Esophagus mucosa (tissue), 1 donor: ENCODE measurements at places on chromosomes 2 and 18.

- peak; percentile 89 for ATAC-seq
These were observed 29.4 kb downstream of the HADHB start for GRCh38 chr2:26274058-26274613.

- no peak for ATAC-seq
These were observed 69.0 kb downstream of the POLR1A start for GRCh38 chr2:86036669-86037138.

GRCh38 chr2:173043476-173043875 lies 32.2 kb upstream of the MAP3K20 start:
- ATAC-seq = peak; percentile 42

GRCh38 chr2:42784204-42784880 lies 8.0 kb downstream of the HAAO start:
- no peak for ATAC-seq

GRCh38 chr2:193272011-193272410 lies 1077.3 kb upstream of the TMEFF2 start:
- ATAC-seq = no peak

- ATAC-seq = no peak
These were observed 102.7 kb downstream of the TWIST2 start for GRCh38 chr2:238950551-238950950.

DNA sequence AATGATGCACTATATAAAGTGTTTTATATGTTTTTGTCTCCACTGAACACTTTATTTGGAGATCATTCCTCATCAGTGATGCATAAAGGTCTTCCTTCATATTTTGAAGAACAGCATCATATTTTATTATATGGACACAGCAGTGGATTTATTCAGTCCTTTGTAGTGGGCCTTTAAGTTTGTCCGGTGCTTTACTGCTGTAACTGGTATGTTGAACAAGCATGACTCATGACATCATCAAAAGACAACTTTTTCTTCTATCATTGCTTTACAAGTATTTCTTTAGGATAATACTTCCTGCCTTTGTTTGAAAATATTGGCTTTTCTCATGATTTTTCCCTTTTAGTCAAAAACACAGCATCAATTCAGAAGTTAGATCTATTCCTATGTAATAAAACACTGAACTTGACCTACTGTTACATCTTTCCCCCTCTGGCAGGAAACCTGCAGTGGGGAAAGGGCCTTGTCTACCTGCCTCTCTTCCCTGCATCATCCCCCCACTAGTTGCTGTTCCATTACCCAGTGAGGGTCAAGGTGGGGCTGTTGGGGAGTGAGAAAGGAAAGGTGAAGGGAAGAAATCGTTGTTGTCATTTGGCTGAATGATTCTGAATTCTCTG lies 241.2 kb downstream of the CYP26B1 start:
- ATAC-seq = no peak

- peak; percentile 66 for ATAC-seq
These were observed 138.6 kb upstream of the ZC3H15 start for GRCh38 chr2:186347472-186347871.

- ATAC-seq = no peak
These were observed 158.3 kb downstream of the EML6 start for GRCh38 chr2:54881759-54882158.

- ATAC-seq = peak; percentile 48
These were observed 47.8 kb downstream of the SLC4A3 start for GRCh38 chr2:219675221-219675620.

GRCh38 chr18:40493316-40493715 lies 1461.7 kb upstream of the PIK3C3 start:
- no peak for ATAC-seq

DNA sequence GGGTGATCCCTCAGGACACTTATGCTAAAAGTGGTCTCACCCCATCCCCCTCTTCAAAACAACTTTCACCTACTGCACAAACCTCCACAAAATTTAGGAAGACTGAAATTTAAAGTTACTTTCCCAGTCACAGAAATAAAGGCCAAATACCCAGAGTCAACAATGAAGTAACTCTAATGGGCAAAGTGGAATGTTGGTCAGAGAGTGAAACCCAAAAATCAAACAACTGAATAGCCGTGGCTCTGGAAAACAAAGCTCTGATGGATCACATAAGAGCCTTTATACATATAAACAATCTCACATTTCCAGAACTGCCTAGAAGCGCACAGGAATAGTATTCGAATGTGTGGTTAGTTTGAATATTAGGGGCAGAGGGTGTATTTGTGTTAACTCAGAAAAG lies 4.7 kb downstream of the ACVR1 start:
- no peak for ATAC-seq

DNA sequence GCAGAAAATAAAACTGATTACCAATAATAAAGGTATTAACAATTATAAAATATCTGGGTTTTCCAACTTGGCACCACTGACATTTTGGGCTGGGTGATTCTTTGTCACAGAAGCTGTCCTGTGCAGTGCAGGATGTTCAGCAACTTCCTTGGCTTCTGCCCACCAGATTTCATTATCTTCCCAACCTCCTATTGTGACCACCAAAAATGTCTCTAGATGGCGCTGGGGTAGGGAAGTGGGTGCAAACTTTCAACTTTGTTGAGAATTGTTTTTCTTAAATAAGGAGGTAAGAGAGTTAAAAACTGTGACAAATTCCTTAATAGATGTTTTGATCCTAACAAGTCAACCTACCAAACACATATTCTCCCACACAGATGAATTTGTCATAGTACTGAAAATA lies 90.1 kb downstream of the GAREM1 start:
- no peak for ATAC-seq

GRCh38 chr2:195471807-195472206 lies 185.2 kb upstream of the SLC39A10 start:
- ATAC-seq = no peak

DNA sequence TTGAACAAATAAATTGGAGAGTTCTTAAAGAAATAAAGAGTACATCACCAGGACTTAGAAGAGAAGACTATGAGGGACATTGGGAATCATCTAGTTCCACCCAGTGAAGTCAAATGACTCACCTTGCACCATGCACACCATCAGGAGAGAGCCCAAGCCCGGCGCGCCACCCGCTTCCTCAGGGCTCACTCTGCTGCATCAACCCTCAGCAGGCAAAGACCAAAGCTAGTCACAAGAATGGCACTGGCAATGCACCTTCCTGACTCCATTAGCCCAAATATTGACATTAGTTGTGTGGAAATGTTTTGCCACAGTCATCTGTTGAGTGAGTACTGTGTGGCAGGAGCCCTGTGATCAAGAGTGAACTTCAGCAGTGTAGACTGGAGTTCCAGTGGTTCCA lies 7.1 kb upstream of the LYPD6B start:
- ATAC-seq = no peak

DNA sequence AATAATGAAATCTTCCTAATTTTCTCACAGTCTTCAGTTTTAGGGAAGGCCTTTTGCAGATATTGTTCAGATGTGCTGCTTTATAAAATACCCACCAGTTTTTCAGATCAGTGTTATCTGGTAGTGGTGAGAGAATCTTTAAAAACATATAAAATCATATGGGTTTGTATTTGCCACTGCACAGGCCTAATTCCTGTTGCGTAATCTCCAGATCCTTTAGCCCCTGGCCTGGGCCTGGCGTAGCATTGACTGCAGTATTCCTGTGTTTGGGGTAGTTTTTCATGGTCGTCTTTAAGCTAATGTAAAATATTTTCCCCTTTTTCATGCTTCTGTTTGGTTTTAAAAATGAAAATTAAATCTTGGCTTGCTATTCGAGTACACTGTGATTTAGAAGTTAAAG lies 43.2 kb downstream of the TSHZ1 start:
- ATAC-seq = no peak

DNA sequence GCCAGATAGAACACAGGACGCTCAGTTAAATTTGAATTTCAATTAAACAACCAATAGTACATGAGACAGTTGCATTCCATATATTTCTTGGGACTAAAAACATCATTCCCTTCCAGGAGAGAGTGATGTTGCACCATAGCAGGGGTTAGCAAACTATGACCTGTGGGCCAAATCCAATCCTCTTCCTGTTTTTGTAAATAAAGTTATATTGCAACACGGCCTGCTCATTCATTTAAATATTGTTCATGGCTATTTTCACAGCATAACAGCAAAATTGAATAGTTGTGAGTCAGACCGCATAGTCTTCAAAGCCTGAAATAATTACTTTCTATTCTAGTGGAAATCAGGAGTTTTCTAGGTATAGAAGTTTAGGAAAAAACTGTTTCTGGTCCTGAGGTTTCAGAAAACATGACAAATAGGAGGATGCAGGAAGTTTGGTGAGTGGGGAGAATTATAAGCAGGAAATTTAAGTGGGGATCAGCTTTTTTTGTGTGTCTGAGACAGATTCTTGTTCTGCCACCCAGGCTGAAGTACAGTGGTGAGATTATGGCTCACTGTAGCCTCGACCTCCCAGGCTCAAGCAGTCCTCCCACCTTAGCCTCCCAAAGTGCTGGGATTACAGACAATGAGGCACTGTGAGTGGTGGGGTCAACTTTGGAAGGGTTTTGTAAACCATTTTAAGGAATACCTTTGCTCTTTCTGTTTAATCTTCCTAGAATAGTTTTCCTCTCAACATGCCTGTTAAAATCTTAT lies 131.5 kb downstream of the SOCS6 start:
- no peak for ATAC-seq

DNA sequence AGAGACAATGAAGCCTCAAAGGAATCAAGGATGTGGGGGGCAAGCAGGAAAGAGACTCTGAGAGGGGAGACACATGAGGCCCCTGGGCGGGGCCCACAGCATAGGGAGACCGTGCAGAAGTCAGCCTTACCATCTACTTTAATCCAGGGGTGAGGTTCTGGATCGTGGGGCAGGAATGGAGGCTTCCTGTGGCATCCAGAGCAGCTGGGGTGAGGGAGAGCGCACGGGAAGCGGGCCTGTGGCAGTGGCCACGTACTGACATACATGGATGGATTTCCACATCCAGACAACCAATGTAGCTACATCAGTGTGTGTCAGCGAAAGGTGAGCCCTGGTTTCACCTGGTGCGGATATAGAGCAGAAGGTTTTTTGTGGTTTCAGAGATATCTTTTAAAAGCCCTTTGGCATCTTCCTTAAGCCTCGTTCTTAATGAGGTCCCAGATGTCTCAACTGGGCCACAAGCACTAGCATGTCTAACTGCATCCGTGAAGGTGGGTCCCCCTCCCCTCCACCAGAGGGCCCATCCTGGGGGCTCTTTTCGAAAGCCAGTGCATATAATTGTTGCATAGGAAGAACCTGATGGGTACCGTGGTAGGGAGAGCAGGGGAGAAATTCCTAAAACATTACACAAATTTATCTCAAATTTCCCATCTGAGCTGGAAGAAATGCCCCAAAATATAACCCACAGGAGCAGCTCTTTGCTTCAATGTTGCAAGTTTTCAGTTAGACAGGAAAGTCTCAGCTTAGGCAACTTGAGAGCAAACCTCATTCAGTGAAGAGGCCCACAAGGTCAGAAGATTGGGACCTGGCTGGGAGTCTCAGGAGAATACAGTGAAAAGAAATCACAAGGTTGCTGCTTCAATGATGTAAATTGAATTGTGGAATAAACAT lies 90.9 kb downstream of the SP3 start:
- ATAC-seq = no peak

DNA sequence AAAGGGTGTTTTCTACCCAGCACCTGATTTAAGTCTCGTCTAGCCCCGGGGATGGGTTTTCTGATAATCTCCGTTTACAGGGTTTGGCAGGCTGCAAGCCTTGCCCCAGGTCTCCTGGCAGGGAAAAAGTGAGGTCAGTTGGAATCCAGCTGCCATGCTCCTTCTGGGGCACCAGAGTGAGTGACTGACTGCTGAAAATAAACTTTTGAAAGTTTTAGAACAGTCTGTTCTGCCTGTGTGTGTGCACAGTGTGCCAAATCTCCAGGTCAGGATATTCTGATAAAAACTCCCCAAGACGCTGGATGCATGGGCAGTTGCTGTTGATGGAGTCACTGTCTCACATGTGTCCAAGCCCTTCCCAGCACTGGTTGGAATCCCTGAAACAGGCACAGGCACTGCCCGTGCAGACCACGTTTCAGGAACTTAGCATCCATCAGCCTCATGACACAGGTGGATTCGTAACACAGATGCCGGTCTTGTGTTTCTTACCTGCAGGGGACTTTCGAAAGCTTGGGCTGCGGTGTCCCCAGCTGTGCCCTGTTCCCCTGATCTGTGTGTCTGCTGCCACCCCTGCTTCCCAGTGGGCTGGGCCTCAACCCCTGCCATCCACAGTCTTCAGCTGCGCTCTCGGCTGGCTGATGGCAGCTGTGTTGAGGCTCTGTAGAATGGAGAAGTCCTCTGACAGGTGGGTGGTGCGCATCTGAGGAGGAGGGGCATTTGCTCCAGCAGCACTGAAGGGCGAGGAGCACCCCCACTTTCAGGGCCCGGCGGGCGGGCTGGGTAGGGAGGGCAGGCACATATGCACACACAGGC lies 65.0 kb downstream of the SH3RF3 start:
- no peak for ATAC-seq

DNA sequence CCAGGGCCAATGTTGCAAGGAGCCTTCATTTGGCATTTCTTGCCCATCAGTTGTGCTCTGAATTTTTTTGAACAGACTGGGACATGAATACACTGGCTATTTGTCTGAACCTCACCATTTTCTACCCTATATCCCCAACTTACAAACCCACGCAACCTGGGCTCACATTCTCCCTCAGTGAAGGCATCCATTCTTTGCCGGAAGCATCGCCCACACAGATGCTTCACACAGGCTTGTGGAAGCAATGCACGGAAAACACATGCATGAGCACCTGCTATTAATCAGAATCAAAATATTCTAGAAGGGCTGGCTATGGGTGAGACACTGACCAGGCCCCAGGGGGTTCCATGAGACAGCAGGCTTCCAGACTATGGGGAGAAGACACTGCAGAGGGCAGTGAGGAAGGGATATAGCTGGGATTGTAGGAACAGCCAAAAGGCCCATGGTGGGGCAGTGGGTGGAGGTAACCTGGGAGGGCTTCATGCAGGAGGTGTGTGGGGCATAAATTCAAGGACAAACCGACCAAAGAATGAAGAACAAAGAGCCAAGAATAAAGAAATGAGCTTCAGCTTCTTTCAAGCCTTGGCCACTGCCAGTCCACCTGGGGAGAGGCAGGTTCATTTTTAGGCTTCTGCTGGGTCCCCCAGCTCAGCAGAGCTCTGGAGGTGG lies 261.5 kb downstream of the CELF4 start:
- no peak for ATAC-seq

DNA sequence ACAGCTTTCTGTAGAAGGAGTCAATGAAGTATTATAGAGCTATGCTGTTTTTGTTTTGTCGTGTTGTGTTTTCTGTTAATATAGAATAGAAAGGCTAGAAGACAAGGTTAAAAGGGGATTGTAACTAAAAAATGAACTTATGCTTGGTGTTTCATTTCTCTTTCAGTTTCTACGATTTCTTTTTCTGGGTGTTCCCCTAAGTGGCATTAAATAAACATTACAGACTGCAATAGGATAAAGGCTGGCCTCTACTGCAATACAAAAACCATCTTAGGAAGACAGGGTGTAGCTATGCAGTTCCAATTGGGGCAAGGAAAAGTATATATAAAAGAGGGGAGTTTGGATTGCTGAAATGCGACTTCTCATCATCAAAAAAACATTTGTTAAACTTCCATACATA lies 1609.7 kb upstream of the ACVR2A start:
- ATAC-seq = no peak

- ATAC-seq = no peak
These were observed 54.1 kb upstream of the CAB39 start for GRCh38 chr2:230658577-230658876.

GRCh38 chr2:240468303-240469238 lies 33.1 kb downstream of the GPC1 start:
- no peak for ATAC-seq
